Stimulated activated CD4-positive, alpha-beta T cell treated with anti-CD3 and anti-CD28 coated beads, Interleukin-1b, Interleukin-23, amount 100 ng/mL, for 4 hours (primary cell): ENCODE measurements at places on chromosomes 2 and 18.

- DNase-seq, result no peak
These were observed 62.0 kb downstream of the BIRC6 start for GRCh38 chr2:32418778-32419177.

GRCh38 chr2:5982193-5982902 is 290.2 kb downstream of the SOX11 start:
- DNase-seq, result no peak

DNA sequence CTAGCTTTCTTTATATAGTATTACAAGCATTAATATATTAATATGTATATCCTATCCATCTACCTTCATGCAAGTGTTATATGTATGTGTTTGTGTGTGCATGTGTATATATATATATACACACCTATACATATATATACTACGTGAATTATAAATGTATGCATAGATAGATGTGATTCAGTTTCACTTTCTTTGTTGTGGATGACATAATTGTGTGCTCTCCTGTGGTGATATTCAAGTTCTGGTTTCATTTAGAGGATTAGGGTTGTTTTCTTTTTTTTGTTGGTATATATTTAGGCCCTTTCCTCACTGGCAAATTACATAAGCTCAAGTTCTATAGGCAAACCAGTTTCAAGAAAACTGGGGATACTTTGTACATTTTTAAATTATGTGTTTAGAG is 225.7 kb upstream of the FANCL start:
- DNase-seq, result no peak

DNA sequence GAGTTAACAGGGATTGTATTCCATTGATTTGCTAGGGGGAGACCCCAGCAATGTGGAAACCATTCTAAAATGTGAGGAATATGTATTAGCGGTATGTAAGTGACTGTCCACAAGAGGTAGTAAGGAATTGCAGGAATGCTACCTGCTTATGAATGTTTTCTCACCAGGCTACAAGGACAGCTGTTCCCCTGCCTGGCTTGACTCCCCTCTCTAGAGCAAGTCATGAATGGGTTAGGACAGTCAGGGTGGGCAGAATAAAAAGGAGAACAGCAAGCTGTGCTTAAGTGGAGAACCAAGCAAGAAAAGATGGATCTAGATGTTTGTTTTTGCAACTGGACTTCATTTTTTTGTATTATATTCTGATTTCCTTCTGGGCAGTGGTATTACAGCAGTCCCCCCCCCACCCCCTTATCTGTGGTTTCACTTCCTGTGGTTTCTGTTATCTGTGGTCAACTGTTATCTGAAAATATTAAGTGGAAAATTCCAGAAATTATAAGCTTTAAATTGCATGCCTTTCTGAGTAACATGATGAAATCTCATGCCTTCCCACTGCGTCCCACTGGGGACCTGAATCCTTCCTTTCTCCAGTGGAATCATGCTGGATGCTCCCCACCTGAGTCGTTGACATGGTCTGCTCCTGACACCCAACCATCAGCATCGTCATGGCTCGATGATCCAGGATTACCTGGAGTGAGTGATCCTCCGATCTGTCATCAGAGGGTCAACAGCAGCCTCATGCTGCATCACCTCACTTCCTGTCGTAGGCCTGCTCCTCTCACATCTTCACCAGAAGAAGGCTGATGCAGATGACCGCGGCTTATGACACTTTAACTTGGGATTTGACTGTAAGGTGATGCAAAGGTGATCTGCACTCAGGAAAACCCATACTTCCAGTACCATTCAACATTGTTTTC is 52.2 kb downstream of the VAPA start:
- no peak for DNase-seq

DNA sequence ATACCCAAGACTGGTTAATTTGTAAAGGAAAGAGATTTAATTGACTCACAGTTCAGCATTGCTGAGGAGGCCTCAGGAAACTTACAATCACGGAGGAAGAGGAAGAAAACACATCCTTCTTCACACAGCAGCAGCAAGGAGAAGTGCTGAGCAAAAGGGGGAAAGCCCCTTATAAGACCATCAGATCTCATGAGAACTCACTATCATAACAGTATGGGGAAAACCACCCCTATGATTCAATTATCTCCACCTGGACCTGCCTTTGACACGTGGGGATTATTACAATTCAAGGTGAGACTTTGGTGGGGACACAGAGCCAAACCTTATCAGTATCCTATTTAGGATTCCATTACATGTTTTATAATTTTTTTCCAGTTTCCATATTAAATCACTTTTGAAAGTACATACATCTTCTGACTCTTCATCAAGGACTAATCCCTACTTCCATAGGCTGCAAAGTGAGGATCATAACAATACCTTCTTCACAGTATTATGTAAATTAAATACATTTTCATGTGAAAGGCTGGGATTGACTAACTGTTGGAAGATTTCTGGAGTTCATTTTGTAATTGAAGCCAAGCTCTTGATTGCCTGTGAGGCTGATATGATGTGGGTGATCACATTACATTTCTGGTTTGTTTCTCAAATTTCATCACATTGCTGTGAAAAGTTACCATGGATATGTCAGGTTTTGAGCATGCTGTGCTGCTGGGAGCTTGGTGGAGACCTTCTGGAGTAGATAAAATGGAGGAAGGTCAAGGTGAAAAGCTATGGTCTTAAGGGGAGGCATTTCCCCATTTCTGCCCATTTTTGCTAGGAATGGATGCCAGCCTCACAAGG is 31.7 kb upstream of the CERS6 start:
- no peak for DNase-seq

- no peak for DNase-seq
These were observed 18.1 kb downstream of the SEPTIN10 start for GRCh38 chr2:109595644-109596043.
